ENCODE measurements at places on chromosomes 5 and 9.

GRCh38 chr9:16625811-16626210, 244.7 kb downstream of the BNC2 start:
- no peak for DNase-seq

DNA sequence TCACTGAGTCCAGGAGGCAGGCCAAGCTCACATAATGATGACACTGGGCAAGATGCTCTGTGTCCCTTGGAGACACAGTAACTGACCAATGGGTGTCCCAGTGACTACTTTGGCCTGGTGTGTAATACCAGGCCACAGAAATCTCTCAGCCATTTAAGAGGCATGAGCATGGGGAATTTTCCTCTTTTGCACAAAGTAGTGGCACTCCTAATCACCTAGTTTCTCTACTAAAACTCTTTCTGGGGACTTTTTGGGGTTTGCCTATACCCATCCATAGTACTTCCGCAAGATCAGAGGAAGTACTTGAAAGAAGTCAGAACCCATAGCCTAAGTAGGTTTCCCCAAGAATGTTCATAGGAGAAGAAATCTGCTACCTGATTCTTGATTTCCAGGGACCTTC, 161.9 kb downstream of the ARSB start:
- no peak for DNase-seq

DNA sequence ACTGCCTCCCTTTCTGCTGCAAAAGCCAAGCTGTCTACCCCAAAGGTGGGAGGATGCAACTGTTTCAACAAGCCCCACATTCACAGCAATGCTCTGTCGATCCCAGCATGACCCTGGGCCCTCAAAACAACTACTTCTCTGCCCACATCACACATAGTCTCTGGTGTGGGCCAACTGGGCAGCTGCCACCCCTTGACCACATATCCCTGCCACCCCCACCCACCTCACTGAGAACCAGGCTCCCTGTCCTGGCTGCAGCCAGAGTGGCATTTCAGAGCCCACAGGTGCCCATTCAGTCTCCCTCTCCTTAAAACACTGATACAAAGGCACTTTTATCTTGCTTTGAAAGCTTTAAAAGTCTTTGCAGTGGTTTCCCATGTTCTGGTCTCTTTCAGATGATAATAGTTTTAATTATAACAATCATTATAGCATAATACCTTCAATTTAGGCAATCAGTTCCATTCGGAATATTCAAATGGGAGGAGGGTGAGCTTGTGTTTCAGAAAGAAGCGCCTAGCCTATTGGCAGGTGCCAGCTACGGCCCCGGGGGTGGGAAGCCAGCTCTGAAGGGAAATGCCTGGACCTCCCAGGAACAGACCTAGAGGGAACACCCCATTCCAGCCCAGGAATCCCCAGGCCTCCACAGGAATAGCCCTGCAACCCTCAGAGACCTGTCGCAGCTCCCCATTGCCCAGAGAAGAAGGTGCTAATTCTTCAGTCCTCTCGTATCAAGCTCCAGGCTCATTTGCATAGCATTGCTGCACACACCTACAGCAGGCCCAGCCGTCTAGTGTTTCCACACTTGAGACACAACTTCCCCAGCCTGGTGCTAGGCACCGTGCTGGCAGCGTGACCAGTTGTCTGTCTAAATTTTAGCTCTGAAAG, 90.8 kb downstream of the C5orf15 start:
- no peak for DNase-seq

GRCh38 chr5:153496835-153497234, 6.4 kb downstream of the GRIA1 start:
- DNase-seq, result no peak

GRCh38 chr5:14331386-14331781, 188.2 kb downstream of the TRIO start:
- DNase-seq, result no peak
